ENCODE measurements at places on chromosomes 1 and 21.

- DNase-seq = no peak
Observed at GRCh38 chr1:194225821-194226220, 1039.4 kb upstream of the B3GALT2 start.

GRCh38 chr1:161913482-161914140 is 110.1 kb downstream of the OLFML2B start:
- no peak for DNase-seq

GRCh38 chr1:172373864-172374263 is 46.6 kb upstream of the C1orf105 start:
- DNase-seq = no peak

DNA sequence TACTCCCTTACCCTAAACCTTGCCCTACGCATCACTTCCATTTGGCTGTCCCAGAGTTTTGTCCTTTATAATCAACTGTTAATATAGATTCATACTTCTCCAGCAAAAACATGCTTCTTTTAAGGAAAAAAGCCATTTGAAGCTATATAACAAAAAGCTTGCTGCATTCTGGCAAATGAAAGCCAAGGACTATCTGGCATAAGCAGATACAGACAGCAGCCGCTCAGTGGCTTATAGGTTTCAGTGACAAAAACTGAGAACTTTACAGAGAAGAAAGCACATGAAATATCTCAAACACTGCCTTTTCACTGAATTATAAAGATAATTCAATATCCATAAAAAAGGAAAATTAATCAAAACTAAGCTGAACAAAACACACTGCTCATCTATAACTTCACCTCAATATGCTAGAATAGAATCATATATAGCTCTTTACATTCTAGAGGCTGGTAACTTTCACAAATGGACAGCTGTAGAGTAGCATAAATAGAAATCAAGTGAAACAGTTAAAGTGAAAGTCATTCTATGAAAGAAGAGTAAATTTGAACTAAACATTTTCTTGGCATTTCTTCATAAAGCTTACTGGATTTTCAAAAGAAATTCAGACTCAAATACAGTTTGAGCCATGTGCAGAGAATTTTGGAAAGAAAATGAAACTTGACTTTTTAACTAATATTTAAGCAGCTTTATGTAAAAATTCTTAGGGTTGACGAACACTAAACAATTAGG is 19.6 kb downstream of the CDC42BPA start:
- no peak for DNase-seq

- DNase-seq = no peak
Observed at GRCh38 chr1:202272103-202272845, 69.5 kb downstream of the UBE2T start.

- no peak for DNase-seq
Observed at GRCh38 chr1:186849826-186850225, 21.1 kb downstream of the PLA2G4A start.

GRCh38 chr1:195030793-195031192 is 1577.4 kb downstream of the KCNT2 start:
- no peak for DNase-seq

GRCh38 chr1:197922070-197922390 is 4.9 kb downstream of the LHX9 start:
- DNase-seq = no peak

- no peak for DNase-seq
Observed at GRCh38 chr1:211478376-211478775, 13.6 kb downstream of the RD3 start.

DNA sequence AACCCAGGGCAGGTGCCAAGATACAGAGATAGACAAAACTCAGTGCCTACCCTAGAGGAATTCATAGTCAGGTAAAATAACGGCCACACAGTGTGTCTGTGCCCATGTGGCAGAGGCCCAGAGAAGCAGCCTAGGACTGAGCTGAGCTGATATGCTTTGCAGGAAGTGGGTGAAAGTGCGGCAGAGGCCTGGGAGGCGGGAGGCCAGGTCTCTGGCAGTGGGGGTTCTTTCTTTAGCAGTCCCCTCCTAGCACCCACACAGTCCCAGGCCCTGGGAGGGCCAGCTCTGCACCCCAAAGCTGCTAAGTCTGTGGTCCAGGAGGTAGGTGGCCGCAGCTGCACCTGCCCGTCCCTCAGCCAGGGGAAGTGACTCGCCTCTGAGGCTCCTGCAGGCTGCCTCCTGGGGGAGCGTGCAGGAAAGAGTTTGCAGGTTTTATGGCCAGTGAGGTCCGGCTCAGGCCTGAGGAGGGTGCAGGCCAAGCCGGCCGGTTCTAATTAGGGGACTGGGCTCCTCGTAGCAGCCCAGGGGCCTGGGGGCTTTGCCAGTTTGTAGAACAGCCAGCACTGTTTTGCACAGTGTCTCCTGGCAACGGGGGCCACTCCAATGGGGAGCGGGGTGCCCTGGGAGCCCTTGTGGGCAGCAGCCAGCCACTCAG is 107.9 kb downstream of the SPSB1 start:
- DNase-seq = no peak

DNA sequence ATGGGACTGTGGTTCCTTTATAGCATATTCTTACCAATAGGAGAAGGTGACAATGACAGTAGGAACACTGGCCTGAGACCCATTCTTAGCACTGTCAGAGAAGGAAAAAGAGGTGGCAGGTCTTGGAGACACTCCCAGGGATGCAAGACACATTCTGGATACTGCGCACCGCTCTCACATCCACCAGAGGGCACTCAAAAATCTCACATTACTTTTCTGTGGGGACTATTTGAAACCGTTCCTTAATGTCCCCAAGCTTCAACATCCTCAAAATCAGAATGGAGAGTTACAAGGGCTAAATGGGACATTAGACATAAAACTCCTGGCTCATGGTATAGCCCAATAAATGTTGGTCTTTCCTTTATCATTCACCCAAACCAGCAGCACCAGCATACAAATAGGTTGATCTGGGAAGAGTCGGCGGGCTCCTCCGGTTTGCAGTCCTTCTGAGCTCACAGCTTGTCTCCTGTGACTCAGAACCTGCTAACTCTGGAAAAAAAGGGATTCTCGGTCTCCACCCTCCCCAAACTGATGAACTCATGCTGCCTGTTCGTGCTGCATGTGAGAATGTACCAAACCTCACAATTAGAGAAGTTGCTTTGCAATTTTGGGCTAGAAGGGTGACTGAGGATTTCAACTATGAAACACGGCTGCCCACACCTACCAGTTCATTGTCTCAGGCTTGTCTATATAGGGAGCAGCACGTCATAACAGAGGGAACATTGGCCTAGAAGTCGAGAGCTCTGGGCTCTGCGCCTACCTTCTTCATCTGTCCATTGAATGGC is 40.2 kb downstream of the IL12RB2 start:
- DNase-seq = no peak

GRCh38 chr21:18147678-18148077 is 97.0 kb upstream of the CHODL start:
- no peak for DNase-seq

DNA sequence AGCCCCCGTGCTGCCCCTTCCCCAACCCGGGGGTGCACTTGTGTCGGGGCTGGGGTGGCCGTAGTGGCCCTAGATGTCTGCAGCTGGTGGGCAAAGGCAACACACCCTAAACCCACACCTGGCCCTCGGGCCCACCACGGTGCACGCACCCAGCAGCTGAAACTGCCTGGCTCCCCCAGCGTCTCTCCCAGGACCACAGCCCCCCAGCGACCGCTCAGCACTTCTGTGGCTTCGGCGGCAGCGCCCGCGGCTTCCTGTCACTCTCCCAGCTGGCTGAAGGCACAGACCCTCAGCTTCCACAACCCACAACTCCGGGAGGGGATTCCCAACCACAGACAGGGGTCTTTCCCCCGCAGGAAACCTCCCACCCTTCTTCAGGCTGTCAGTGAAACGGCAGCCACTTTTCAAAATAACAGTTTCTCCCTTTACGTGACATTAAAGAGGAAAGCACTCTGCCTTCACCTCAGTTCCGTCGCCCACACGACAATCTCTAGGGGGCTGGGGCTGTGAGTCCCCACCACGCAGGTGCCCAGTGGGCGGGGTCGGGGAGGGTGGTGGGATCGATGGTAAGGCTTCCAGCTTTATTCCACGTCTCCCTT is 40.7 kb upstream of the COL6A2 start:
- no peak for DNase-seq

GRCh38 chr21:30340714-30341573 is 3.5 kb upstream of the KRTAP27-1 start:
- DNase-seq = no peak

DNA sequence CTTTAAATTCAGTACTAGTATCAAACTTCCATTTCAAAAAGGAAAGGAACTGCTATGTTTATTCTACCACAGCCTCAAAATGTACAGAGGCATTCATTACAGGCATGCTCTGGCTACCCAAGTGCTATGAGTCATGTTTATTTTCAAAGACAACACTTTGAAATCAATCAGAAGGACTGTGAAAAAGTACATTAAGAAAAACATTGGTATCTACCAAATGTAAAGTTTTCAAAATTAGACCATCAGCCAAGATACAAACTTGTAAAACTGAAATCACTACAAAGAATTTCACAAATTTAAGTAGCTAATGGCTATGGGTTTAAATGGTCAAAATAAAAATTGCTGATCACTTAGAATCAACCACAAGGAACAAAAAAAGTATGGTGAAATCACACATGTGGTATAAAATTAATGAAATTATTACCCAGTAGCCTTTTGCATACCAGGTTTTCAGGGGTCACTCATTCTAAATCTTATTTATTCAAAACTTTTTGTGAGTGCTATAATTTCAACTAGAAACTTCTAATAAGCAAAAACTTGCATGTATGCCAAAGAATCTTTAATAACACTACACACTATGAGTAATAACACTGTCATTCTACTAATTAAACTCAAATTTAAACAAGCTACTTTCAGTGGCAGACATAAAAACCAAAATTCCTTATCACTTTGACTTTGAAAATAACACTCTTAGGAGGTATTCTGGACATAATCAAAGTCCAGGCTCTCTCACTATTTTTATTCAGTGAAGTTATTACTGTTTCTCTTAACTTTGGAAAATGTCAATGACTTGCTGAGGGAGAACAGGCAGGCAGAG is 49.2 kb downstream of the ENAH start:
- DNase-seq = no peak

GRCh38 chr21:38743772-38744529 is 61.8 kb upstream of the ETS2 start:
- DNase-seq = no peak

GRCh38 chr1:20446796-20447195 is 39.2 kb downstream of the CAMK2N1 start:
- DNase-seq = no peak

GRCh38 chr1:164801791-164802502 is 243.0 kb downstream of the PBX1 start:
- no peak for DNase-seq

DNA sequence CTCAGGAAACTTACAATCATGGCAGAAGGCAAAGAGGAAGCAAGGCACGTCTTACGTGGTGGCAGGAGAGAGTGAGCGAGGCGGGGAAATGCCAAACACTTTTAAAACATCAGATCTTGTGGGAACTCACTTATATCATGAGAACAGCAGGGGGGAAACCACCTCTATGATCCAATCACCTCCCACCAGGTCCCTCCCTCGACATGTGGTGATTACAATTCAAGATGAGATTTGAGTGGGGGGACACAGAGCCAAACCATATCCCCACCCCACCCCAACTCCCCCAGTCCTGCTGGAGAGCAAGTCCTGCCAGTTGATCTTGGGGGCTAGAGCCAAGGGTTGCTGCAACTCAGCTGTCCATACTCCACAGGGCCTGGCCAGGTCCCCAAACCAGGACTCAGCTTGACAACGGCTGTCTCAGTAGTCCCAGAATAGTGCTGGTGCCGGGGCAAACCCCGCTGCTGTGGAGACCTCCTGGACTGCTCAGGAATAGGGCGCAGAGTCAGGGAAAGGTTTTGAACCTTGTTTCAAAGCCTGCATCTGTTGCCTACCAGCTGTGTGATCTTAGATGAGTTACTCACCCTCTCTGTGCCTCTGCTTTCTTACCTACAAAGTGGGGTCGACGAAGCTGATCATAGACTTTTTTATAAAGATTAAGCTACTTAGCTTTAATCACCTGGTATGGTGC is 79.5 kb downstream of the STUM start:
- DNase-seq = no peak

- no peak for DNase-seq
Observed at GRCh38 chr1:183195142-183195574, 9.1 kb downstream of the LAMC2 start.

- DNase-seq = no peak
Observed at GRCh38 chr1:37420456-37420855, 53.9 kb upstream of the ZC3H12A start.

- DNase-seq = no peak
Observed at GRCh38 chr1:47252795-47253194, 20.8 kb upstream of the TAL1 start.

GRCh38 chr21:41043014-41043413 is 124.9 kb upstream of the BACE2 start:
- DNase-seq = no peak

- DNase-seq = no peak
Observed at GRCh38 chr1:94093396-94093795, 27.6 kb downstream of the ABCA4 start.

GRCh38 chr1:202945483-202945882 is 12.6 kb downstream of the ADIPOR1 start:
- no peak for DNase-seq

DNA sequence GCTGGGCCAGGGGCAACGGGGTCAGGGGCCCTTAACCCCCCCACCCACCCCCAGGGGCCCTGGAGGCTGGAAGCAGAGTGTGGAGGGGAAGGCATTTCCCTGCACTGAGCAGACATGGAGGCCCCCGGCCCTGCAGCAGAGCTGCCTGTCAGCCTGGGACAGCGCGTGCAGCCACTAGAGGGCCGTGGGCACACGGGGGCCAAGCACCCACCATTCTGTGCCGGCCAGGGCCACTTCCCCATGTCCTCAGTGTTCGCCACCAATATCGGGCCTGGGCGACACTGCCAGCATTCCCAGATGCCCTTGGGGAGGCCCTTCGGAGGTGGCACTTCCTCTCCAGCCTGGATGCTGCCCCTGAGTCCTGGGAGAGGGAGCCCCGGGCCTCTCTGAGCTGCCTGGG is 23.2 kb upstream of the ARHGEF16 start:
- DNase-seq = no peak

DNA sequence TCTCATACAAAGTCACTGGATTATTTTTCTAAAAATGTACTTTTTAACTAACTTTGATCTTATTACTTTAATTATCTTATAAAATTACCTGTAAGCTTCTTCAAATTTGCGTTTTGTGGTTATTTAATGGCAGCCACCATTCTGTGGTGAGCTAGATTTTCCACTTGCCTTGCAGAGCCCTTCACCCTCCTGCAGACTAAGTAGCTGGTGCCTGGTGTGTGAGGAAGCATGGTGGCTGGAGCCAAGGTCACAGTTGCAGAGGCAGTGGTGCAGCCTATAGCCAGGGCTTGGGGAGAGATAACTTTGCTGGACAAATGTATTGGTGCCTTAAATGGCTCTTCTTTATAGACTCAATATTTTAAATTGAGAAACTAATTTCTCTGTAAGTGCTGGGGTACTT is 11.2 kb upstream of the CD84 start:
- no peak for DNase-seq

GRCh38 chr1:151062741-151063371 is 2.7 kb downstream of the MLLT11 start:
- DNase-seq = no peak

DNA sequence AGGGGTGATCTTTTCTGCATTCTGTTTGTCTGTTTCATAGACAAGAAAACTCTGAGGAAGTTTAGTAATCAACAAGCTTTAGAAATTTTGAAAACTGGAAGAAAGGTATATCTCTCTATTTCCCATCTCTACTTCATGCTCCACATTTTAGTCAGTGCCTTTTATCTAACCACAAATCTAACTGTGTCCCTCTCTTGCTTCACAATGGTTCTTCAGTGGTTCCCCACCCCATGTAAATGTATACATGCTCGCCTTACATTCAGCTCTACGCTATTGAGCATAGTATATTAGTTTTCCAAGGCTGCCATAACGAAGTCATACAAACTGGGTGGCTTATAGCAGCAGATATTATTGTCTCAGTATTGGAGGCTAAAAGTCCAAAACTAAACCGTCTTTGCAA is 14.4 kb upstream of the SAMSN1 start:
- DNase-seq = no peak

All from stimulated activated CD4-positive, alpha-beta T cell treated with anti-CD3 and anti-CD28 coated beads, Interleukin-1b, Interleukin-23, amount 100 ng/mL, for 1 hour (primary cell).